Naive B cell (primary cell): ENCODE measurements at places on chromosomes 2 and 18.

- DNase-seq = no peak
These were observed 659.0 kb upstream of the CDH7 start for GRCh38 chr18:65091744-65092329.

GRCh38 chr2:68317971-68318913 lies 1.5 kb downstream of the CNRIP1 start:
- no peak for DNase-seq

DNA sequence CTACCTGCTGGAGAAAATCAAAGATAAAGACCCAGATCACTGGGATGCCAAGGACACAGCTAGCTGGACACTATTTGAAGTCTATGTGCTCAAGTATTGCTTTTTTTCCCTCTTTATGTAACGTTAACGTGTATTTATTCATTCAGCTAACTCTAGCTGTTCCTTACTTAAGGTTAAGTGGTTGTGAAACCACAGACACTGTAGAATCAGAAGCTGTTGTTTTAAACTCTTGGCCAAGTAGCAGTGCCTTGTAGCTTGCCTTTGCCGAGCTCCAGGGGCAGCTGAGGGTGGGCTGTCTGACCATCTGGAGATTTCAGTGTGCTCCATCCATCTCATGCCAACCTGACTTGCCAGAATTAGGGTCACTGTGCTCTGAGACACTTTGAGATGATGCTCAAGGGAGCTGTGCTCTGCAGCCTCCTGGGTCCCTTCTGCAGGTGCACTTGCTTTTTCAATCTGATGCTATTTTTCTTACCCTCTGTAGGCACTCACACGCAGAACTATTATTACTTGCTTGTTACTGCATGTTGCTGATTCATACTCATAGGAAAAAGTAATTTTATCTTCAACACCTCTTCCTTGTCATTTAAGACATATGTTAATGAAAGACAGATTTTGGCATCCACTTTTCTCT lies 116.2 kb downstream of the METTL8 start:
- DNase-seq = no peak

DNA sequence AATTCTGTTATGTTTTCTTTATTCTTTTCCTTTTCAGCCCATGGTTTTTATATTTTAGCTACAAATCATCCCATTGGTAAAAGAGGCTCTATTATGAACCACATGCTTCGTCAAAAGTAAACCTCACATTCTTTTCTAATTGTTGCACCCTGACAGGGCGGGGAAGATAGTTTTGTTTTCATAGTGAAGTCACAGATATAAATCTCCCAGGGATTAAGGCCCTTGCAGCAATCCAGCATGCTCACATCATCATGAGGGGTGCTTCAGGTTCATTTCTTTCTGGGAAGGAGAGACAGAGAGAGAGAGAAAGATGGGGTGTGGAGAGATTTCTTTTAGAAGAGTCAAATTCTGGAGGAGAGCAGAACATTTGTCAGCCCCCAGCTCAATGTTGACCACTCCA lies 124.5 kb upstream of the CDC42EP3 start:
- no peak for DNase-seq

DNA sequence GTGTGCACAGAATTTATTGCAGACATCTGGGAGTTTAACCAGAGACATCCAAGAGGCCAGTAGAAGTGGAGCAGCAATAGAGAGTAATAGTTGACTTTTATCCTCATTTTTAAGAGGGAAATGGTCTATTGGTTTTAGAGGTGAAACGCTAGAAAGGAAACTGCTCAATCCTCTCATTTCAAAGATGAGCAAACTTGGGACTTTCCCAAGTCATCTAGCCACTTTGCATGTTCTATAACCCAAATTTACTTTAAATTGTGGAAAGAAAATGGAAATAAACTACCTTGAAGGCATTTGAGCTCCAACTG lies 601.7 kb downstream of the ARHGAP15 start:
- no peak for DNase-seq

DNA sequence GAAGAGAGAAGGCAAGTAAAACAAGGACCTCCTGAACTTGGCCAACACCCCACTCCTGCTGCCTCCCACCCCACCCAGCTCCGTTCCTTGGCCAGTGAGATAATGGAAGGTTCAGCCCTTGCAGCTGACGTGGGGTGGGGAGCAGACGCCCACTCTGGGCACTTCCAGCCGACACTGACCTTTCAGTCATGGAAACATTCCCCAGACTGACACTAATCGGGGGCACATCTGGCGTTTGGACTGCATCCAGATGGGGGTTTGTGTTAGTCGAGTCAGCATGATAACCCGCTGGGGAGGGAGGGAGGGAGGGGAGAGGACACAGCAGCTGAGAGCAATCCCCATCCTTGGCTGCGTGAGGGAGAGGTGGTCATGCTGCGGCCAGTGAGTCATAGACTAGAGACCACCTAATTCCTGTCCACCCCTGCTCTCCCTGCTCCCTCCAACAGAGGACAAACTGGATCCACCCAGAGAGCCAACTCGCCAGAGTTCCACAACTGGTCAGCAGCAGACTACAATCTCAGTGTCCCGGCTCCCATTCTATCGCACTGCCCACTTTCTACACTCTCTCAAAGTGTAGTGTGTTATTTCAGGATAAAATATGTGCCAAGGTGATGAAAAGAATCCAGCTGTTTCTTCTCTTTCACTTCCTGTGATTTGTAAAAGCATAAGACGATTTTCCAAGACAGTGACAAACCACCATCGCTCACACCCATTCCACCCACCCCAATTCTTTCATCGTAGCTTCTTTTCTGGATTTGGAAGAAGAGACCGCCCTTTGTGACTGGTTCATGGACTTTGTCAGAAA lies 115.4 kb upstream of the PKDCC start:
- no peak for DNase-seq

- no peak for DNase-seq
These were observed 105.7 kb upstream of the LINC00305 start for GRCh38 chr18:64254399-64255093.
